Naive thymus-derived CD8-positive, alpha-beta T cell (primary cell): ENCODE measurements at places on chromosomes 12 and 14. TPM values are rescaled to one million over a fixed set of nuclear protein-coding genes. Genes with fewer than 3 reads are reported as not detected.

The MYO1H gene
- not detected for polyA plus RNA-seq

The CCDC196 gene
- polyA plus RNA-seq = not detected

The EML5 gene
- polyA plus RNA-seq = 1.1 TPM

The METAP2 gene
- 35.9 TPM for polyA plus RNA-seq

The C12orf50 gene
- not detected for polyA plus RNA-seq

The TMEM30B gene
- polyA plus RNA-seq = 4.2 TPM

The MEG3 gene
- not detected for polyA plus RNA-seq

The RAD9B gene
- 1.3 TPM for polyA plus RNA-seq

The RPL10L gene
- not detected for polyA plus RNA-seq

The MAP1LC3B2 gene
- 10.3 TPM for polyA plus RNA-seq

The OXA1L gene
- polyA plus RNA-seq = 67.4 TPM

The POTEG gene
- polyA plus RNA-seq = not detected

The PLEKHD1 gene
- not detected for polyA plus RNA-seq

DNA sequence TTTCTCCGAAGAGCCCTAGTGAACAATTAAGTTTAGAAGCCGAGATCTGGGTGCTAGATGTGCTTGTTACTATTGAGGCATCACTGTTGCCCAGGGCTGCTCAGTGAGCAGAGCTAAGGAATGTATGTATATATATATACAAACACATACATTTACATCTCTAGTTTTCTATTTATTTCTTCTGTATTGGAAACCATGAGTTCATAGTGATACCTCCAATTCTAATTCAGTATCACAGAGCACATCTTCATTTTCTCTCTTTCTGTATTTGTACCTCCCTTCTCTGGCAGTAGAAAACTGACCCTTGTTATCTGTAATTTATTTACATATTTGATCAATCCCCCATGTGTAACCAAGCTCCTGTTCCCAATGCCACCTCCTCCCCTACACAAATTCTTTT, 40.7 kb upstream of the FUT8 start:
- DNase-seq = no peak

DNA sequence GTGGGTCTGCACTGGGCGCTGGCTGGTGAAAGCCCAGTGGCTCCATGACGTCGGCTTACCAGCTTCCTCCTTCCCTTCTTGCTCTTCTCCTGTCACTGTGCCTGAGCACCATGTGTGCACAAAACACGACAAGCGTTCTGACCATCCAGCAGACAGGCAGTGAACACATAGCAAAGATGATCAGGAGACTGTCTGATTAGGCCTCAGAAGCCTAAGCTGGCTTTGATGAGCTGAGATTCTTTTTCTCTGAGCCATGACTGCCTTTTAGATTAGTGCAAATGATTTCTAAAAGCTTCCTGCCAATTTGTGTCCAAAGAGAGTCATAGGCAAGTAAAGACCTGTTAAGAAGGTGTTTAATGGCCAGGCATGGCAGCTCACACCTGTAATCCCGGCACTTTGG, 83.1 kb downstream of the AACS start:
- no peak for DNase-seq

- no peak for DNase-seq
Measured at GRCh38 chr14:64966976-64967375, 5.2 kb downstream of the RAB15 start.

DNA sequence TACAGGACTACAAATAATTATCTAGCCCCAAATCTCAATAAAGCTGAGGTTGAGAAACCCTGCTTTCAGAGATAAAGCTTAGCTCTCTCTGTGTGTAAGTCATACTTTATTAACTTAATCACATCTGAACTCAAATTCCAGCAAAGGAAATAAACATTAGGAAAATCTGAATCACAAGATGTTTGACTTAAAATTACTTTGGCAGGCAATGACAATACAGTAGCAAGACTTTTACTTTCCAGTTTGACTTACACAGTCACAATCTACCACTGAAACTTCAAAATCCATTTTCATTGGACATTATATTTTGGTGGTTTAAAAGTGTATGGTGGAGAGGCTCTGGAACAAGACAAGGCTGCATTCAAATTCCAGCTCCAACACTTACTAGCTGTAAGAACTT, 11.4 kb downstream of the TMEM116 start:
- DNase-seq = no peak

DNA sequence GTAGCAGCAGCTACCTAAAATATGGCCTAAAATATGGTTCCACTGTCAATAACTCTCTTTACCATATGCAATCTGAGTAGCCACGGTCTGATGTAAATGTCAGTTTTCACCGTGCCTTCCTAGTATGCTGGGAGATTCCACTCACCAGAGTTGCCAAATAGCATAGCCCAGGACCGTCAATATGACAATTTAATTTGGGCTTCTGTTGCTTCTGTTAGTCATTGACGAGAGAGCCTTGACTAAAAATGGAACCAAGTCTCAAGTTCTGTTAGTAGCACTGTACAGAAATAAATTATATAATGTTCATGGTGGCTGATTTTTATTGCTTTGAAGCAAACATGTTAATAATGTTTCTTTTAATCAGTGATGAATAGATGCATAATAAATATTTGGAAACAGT, 348.4 kb downstream of the BCAT1 start:
- no peak for DNase-seq

- DNase-seq = no peak
Measured at GRCh38 chr12:1517007-1517406, 77.4 kb downstream of the FBXL14 start.

- no peak for DNase-seq
Measured at GRCh38 chr12:99985129-99985570, 414 bp upstream of the ANKS1B start.

GRCh38 chr14:59831121-59831730, 39.4 kb downstream of the RTN1 start:
- DNase-seq = no peak

DNA sequence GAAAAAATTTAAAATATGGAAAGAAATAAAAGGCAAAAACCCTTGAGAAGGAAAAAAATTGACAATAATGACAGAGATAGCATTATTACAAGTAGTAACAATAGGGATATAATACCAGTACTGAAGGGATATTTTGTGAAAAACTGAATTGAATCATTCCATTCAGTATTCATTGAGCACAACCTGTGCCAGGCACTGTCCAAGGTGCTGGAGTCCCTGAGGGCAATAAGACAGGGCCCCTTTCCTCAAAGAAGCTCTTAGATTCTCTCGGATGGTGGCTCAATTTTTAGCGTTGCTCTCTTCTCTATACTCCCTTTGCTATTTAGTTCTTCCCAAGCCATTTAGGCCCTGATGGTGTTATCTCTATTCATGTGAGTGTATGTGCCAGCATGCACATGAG, 34.3 kb upstream of the GAS2L3 start:
- DNase-seq = no peak

GRCh38 chr14:50874757-50875156, 2.9 kb downstream of the ABHD12B start:
- no peak for DNase-seq

DNA sequence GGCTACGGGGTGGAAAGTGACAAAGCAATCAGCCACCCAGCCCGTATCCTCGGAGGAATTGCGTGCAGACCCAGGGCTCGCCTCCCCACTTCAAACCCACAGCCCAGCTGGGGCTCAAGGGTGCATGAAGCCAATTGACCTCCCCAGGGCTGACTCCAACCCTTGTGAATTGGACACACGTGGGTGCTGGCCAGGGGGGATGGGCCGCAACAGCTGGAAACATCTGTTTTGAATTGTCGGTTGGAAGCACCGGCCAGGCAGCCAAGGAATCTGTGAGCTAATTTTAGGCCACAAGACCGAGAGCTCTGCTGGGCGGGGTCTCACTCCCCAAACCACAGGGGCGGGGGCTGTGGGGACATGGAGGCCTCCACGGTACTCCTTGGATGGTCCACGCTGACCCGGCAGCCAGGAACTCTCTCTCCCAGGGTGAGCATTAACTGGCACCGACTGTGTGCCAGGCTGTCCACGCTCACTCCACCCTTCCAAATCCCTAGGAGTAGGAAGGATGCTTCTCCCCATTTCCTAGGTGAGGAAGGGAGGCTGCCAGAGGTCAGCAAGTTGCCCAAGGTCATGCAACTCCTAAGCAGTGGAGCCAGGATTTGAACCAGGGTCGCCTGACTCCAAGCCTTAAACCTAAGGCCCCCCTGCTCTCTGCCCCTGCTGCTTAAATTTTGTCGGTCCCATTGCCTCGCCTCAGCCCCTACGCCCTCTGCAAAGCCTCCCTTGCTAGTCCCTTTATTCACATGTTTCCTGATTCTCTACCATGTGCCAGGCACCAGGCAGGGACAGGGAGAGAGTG, 11.9 kb upstream of the TMEM119 start:
- DNase-seq = no peak

GRCh38 chr14:95496690-95497259, 19.7 kb downstream of the SYNE3 start:
- DNase-seq = no peak

- no peak for DNase-seq
Measured at GRCh38 chr12:4202918-4203317, 70.6 kb upstream of the CCND2 start.

DNA sequence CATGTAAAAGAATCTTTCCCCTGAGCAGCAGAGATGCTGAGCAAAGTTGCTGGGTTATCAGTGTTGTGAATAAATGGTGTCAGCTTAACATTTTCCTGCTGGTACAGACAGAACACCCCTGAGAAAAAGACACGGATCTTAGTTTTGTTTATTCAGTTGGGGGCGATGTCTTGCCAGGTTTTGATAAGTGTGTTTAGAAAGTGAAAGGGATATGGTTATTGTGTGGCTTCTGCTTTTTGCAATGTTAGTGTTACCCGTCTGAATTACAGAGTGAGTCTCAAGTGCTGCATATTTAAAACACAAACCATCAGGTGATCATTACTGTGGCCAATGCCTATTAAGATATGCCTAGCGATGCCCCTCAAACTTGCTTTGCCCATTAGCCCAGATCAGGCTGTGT, 864.6 kb upstream of the SEL1L start:
- DNase-seq = no peak

DNA sequence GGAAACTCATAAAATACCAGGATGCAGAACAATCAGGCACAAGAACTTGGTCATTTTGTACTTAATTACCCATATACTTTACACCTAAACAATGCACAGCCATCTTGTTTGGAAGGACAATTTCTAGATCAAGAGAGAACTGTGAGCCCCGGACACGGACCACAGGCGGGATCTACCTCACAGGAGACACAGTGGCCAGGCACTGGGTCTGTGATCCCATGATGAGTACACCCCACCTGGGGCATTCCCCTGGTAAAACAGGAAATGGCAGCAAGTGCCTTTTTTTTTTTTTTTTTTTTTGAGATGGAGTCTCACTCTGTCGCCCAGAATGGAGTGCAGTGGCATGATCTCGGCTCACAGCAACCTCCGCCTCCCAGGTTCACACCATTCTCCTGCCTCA, 15.2 kb downstream of the GOLGA3 start:
- DNase-seq = no peak

- no peak for DNase-seq
Measured at GRCh38 chr14:31622060-31622459, 60.9 kb downstream of the NUBPL start.

GRCh38 chr14:29900609-29901350, 26.9 kb downstream of the PRKD1 start:
- no peak for DNase-seq

GRCh38 chr14:86066651-86067050, 536.7 kb downstream of the FLRT2 start:
- no peak for DNase-seq
